ENCODE measurements at places on chromosomes 4 and X.

- peak; percentile 91 for DNase-seq
Measured at GRCh38 chr4:3880615-3881120, 114.5 kb downstream of the ADRA2C start.

GRCh38 chrX:43679058-43679457, 23.0 kb downstream of the MAOA start:
- DNase-seq, result no peak

- DNase-seq, result no peak
Measured at GRCh38 chrX:113274345-113274744, 433.7 kb upstream of the AMOT start.

DNA sequence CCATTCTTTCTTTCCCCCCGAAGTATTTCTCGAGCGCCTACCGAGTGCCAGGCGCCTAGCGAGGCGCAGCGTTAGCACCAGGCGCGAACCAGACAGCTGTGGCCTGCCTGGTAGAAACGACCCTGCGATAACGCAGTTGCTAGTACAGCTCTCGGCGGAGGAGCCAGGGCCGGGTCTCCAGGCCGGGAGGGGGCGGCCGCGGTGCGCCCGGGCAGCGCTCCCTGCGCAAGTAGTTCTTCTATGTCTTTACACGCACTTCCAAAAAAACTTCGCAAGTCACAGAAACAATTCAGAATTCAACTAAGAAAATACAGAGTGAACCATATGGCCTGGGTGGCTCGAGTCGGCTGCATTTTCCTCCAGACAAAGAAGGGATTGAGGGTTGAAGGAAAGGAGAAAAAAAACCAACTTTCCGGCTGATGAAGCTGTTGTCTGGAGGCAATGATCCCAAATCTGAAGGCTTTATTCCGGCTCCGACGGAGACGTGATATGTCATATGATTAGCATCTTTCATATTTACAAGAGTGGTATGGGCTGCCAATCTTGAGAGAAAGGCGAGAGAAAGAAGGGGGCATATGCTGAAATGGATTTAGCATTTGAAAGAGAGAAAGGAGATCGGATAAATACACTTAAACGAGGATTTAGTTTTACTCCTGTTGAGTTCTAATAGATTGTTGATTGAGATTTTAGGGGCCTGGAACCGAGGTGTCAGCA, 7.2 kb upstream of the NEUROG2 start:
- peak; percentile 69 for DNase-seq

DNA sequence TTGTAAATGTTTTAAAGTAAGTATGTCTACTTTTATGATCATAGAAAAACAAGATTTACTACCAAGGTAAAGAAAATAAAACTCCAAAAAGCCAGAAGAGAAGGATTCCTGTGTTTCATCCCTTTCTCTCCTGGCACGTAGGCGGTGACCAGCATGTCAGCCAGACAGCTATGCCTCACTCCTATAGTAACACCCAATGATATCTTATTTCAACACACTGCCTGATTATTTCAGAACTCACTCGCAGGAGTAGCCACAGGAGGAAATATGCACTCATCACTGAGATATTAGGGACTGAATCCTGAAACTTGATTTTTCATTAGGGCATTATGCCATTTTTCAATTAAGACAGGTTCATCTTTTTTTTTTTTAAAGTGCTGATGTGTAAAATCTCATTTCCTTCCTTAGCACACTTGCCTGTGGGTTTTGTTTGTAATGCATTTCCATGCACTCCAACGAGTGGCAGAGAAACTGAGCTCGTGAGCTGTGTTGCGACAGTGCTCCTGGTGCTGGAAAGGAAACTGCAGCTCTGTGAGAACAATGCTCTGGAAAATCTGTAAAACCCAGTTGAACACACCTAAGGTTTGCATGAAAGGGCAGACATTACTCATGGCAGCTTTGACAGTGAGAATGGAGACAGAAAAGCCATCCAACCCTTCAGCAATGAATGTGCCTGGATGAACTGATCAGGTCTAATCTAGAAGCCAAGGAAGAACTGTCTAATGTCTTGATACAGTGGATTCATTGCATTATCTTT, 18.2 kb downstream of the RAI2 start:
- no peak for DNase-seq

DNA sequence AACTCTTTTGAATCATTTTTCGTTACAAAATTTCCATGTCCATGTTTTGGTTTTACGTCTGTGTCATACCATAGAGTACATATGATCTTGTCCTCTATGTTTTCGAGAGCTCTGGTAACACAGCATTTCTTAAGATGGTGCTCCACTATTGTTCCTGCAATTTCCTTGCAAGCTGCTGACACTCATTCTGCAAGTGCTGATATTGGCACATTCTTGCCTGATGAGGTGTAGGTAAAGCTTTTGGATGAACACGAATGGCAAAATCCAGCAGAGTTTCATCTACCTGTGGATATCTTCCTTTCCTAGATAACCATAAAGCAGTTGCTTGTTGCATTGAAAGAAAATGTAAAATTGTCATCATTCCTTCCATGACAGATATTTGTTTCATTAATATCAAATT, 41.3 kb downstream of the MAGEB17 start:
- DNase-seq, result no peak

DNA sequence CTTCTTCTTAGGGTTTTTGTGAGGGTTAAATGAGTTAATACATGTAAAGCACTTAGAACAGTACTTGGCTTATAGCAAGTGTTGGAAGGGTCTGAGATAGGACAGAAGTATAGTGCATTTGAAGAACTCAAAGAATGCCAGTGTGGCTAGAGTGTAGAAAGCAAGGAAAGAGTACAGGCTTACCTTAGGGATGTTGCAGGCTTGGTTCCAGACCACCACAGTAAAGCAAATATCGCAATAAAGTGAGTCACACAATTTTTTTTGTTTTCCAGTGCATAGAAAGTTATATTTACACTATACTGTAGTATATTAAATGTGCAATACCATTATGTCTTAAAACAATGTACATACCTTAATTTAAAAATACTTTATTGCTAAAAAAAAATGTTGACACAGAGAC, 41.3 kb downstream of the KIF4A start:
- DNase-seq, result no peak

- DNase-seq, result no peak
Measured at GRCh38 chr4:139876337-139876941, 210.8 kb downstream of the MGST2 start.

- DNase-seq, result no peak
Measured at GRCh38 chr4:85938902-85939301, 421.0 kb downstream of the MAPK10 start.

DNA sequence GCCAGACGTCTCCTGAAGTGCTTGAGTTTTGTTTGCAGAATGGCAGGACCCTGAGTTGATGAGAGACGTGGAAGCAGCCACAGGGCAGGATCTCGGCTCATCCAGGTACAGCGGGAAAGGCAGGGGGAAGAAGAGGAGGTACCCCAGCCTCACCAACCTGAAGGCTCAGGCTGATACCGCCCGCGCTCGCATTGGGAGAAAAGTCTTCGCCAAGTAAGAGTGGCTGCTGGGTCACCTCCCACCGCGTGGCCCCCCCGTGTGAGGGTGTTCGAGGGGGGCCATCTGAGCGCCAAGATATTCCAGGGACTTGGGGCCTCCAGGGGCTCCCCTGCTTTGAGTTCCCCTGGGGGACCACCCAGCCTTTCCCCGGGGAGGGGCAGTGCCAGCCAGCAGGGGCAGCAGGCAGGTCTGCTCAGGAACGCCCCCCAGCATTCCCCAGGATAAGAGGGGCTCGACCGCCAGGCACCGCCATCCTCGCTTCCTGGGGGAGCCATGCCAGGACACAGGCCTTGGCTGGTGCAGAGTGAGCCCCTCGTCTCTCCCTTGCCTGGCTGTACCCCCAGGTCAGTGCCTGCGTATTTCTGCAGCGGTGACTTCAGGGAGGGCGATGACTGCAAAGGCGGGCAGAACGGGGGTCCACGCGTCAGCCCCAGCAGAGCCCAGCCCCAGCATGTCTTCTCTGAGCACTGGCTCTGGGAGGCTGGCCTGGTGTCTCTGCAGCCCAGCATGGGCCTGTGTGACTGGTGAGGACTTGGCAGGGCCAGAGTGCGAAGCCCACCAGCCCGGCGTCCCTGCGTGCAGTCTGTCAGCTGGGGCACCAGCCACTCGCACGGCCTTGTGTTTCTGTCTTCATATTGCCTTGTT, 22.3 kb downstream of the NKX1-1 start:
- DNase-seq, result no peak

- no peak for DNase-seq
Measured at GRCh38 chrX:130111220-130112154, 1.2 kb upstream of the ELF4 start.

DNA sequence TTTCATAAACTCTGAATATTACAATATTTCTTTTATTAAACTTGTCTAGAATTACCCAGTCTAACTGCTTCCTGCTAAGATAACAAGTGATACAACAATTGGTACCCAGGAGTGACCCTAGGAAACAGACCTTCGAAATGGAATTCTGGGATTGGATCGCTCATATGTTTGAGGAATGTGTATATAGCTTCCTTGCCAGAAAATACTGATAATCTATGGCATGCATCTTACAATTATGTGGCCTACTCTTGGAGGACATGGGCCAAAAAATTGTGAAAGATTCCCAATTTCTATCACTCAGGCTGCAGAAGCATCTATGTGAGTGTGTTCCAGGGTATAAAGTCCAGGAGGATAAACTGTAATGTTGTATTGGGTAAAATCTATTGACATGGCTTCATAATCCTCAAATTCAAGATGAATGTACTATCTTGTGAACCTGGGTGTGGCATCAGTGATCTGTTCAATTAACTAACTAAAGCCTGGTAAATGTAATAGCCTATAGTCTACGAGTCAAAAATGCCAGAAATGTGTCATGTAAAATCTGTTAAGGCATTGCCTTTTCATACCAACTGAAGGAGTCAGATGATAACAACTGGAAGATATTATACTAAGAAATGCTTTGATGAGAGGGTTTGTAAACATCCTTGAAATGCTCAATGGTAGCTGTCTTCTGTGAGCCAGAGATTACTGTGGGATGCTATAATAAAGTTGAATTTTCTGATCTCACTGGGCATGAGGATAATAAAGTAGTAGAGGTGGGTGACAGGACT, 1499.3 kb downstream of the PCDH7 start:
- DNase-seq, result no peak

- no peak for DNase-seq
Measured at GRCh38 chr4:55397520-55398321, 2.0 kb downstream of the TMEM165 start.

- no peak for DNase-seq
Measured at GRCh38 chr4:123930996-123931395, 534.4 kb downstream of the SPRY1 start.

- no peak for DNase-seq
Measured at GRCh38 chr4:92872604-92873003, 568.8 kb downstream of the GRID2 start.

- no peak for DNase-seq
Measured at GRCh38 chr4:89256203-89256800, 51.3 kb downstream of the GPRIN3 start.

DNA sequence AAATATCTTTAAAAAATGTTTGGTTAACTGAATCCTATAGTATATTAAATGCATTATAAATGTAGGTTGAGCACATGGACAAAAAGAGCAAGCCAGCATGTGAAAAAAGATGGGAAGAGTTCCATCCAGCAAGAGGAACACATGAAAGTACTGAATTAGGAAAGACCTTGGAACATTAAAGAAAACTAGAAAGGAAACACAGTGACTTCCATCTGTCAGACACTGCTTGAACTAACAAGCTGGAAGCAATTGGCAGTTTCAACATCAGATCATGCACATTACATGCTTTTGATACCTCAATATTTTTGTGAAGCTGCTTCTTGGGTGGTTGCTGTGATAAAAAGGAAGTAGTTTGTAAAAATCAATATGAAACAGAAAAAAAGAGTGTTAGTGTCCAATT, 626.8 kb upstream of the GNPDA2 start:
- no peak for DNase-seq

- no peak for DNase-seq
Measured at GRCh38 chr4:850323-850945, 24.5 kb upstream of the CPLX1 start.

- DNase-seq, result no peak
Measured at GRCh38 chrX:6132970-6133369, 95.7 kb downstream of the NLGN4X start.

DNA sequence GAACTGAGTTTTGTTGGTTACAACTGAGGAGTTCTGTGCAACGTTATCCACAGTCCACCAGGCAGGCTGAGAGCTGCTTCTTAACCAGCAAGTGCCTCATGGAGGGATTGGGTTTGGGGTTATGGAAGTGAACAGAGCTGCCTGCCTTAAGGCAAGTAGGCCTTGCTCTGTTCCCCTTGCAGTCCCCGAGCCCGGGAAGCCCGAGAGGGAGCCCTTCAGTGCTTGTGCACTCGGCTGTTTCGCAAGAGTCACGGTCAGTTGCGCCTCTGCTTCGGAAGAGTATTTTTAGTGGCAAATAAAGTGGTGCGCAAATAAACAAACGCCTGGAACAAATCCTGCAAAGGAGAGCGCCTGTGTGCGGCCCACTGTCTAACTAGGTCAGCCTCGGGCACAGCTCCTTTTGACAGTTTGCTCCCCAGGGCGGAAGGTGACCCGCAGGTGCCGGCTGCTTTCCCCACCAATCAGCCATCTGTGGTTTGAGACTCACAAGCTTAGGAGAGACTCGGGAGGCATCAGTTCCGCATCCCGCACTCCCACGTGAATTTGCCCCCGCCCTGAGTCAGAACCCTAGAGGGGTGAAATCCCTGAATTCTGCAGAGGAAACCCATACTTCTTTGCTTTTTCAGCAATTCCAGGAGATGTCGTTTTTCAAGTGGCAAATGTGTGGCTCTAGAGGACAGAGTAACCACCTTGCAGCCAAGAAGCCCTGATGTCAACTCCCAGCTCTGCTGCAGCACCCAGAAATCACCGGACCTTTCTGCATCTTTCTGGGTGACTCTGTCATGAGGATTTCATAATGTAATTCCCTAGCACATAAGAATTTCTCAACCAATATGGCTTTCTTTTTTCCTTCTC, 56.8 kb downstream of the LGI2 start:
- DNase-seq, result no peak

DNA sequence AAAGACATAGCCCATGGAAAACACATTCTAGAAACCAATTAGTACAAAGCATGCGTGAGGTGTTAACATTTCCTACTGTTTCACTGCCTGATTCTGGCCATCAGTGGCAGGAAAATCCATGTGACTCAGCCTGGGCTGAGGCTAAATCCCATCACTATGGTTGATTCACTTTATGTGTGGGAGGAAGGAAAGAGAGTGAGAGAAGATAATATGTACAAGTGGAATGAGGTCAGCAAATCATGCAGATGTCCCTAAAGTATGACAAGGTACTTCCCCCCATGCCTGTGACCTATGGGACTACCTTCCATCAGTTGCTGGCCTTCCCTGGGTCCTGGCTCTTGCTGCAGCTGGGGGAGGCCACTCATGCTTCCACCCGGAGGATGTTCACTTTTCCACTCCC, 64.2 kb upstream of the MAP3K15 start:
- DNase-seq, result no peak

GRCh38 chr4:10161146-10161545, 44.5 kb upstream of the WDR1 start:
- no peak for DNase-seq

All from stomach (tissue), 19 donors.